Muscle of arm (tissue), 14 donors: ENCODE measurements at places on chromosomes 3 and 15. TPM values are rescaled to one million over a fixed set of nuclear protein-coding genes. Genes with fewer than 3 reads are reported as not detected.

DNA sequence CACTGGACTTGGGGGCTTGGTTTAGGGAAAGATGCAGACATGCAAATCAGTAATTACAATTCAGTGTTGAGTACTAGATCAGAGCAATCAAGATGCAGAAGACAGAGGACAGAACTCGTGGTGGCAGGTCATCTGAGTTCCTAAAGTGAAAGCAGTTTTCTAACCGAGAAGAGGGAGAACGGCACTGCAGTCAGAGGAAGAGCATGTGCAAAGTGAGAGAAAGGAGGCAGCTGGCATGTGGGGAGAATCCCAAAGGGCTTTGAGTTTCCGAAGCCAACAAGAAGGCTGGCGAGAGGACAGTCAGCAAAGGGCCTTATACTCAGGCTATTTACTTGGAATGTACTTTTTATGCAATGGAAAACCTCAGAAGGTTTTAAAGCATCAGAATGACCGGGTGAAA, 87.0 kb downstream of the ANP32A start:
- no peak for DNase-seq

DNA sequence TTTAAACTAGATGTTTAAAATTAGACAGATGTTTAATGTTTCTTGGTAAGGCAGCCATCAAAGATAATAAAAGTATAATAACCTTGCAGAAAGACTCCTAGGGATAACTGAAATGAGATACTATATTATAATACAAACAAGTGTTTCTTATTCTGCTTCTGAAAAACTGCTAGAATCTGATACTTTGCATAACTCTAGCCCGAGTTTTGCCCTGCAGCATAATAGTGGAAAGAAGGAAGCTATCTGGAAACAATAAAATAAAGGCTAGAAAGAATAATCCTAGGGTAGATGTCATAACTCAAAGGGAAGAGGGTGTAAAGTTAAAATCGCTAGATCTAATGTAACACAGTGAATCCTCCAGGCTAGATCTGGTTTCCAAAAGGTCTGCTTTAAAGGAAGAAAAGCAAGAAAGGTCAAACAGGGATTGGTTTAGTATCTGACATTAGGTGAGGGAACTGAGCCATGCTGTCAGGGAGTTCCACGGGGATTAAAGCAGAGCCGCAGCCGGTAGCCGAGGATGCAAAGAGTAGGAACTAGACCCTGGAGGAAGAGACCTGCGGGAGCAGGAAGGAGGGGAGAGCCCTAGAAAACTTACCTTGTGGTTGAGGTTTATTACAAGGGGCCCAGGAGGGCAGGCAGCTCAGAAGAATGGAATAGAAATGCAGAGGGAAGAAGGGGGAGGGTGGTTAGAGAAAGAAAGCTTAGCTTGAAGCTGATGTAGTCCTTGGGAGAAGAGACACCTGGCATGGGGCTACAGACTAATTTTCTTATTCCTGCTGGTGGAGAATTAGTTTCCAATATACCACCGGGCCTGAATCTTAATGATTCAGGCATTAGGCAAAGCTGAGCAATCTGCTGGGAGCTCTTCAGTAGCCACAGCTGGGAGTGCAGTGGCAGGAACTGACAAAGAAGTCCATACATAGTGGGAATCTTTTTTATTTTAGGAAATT, 46.1 kb upstream of the TUSC7 start:
- no peak for DNase-seq

DNA sequence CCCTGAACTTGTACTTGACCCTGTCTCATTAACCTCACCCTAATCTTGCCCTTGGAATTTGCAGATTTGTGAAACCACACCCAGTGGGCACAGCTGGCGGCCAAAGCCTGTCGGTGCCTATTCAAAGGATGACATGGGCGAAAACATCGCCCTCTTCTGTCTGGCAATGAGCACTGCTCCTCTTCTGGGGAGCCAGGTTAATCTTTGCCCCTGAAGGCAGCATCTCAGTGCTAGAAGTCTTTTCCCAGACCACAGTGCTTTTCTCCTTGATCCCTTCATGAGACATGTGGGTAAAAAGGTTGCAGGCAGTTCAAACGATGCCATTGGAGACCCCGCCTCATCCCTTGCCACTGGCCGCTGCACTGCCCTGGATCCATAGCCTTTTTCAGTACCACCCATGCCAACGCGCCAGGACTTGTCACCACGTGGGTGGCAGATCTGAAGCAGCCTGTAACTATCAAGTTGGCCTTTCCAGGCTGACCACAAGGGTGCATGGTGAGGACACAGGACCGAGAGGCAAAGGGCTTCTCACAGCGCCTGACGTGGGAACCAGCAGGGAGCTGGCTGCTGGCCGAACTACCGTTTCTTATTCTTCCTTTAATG, 6.5 kb upstream of the DNASE1L3 start:
- DNase-seq: peak; percentile 38

DNA sequence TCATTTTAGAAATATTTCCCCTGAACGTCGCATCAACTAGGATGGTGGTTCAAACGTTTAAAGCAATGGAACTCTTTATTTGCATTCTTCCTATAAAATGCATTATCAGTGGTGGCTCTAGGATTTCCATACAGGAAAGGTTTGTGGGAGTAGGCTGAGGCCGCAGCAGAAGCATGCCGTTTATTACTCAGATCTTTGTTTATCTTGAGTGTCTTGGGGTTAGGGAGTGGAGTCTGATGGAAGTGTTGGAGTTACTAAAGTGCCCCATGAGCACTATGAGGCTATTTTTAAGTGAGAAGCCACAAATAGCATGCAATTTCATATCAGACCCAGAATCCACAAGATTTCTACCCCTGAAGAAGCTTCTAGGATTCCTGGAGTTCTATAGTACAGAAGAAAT, 26.2 kb downstream of the ATOSA start:
- no peak for DNase-seq

DNA sequence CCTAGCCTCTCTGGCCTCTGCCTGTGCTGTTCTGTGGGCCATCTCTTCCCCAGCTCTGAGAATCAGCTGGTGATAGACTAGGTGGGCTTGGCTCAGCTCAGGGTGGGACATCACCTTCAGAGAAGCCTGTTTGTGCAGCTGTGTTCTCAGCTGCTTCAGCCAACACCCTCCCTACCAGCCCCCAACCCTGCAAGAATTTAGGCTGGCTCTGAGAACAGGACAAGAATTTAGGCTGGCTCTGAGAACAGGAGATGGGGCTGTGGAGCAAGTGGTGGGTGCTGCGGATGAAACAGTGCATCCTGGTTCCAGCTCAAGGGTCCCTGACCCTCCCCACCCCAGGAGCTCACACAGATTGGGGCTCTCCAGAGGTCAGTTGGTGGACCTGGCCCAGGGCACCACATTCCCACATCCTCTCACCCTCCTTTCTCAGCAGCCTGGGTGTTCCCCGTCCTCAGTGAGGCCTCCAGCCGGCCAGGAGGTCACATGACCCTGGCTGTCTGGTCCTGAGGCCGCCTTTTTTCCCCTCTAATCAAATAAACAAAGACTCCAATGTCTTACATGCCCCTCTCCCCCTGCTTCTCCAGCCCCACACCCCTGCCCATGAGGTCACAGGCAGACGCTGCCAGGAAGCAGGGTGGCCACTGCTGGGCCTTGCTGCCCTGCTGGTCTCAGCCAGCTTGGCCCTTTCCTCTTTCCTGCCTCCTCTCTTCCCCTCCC, 14.9 kb downstream of the PLEKHO2 start:
- no peak for DNase-seq

DNA sequence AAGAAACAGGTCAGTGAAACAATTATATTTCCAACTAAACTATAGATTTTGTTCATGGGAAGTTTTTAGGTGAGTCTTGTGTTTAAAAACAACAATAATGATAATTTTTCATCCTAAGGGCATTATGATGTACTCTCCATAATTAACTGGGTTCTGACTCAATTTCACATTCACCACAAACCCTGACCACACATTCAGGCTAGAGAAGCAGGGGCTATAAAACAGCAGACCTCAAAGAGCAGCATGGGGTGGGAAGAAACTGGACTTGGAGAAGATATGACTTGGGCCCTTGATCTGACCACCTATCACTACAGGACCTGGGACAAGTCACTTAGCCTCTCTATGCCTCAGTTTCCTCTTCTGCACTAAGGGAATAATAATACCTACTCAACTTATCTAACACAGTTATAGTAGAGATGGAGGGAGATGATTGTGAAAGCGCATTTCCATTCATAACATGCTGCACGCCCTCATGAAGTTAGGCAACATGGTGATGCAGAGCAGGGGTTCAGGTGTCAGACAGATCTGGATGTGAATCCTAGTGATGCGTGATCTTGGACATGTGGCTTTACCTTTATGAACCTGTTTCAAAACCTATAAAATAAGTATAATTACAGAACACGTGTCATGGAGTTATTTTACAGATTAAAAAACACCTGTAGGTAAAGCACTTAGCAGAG, 63.0 kb upstream of the ACP3 start:
- no peak for DNase-seq

DNA sequence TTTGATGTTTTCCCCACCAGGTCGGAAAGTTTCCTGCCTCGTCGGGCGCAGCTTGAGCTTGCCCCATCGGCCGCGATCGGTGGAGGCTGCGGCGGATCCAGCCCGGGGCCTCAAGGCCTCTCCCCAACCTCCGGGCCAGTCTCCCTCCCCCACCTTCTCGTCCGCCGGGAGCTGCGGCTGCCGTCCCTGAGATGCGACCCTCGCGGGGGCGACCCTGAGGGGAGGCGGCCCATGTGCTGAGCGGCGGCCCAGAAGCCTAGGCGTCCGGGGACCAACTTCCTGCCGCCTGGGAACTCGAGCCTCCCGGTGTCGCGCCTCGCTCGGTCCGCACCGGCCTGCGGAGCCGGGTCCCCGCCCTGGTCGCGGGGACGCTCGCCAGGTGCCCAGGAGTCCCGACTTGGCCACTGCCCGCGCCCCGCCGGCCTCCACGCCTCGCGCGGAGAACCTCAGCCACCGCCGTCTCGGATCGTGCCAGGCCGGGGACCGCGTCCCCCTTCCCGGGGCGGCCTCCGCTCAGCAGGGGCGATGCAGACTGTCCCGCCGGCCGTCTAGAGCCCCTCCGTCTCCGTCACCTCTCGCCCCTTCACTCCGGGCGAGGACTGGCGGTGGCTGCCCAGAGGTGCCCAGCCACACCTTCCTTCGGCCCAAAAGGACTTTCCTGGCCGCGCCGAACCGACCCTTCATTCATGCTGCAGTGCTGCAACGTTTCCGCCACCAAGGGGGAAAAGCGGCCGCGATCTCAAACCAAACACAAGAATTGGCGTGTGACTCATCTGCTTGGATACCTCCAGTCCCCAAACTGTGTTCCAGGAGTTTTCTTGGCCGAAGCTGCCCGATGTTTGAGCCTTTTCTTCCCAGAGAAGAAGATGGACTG, 656 bp downstream of the SLMAP start:
- DNase-seq: peak; percentile 60

- DNase-seq: no peak
Observed at GRCh38 chr3:72193771-72194430, 409.0 kb upstream of the PROK2 start.

GRCh38 chr15:89472785-89473256, 23.6 kb downstream of the RHCG start:
- peak; percentile 12 for DNase-seq

DNA sequence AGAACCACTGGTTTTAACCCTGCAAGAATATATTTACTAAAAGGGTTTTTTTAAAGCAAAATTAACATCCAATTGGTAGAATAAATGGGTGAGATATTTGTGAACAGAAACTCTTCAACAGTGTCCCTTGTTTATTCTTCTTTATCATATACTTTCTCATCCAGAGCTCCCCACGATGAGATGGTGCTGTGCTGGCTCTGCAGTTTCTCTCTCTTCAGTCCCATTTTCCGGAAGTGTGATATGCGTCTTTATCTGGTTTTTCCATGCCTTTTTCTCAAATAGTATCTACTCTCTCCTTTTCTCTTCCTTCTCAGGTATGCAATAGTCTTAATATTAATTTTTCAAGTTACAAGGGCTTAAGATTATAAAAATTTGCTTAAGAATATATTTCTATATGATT, 1.5 kb downstream of the EAF2 start:
- DNase-seq: no peak

- no peak for DNase-seq
Observed at GRCh38 chr3:101532783-101533602, 20.0 kb upstream of the SENP7 start.

DNA sequence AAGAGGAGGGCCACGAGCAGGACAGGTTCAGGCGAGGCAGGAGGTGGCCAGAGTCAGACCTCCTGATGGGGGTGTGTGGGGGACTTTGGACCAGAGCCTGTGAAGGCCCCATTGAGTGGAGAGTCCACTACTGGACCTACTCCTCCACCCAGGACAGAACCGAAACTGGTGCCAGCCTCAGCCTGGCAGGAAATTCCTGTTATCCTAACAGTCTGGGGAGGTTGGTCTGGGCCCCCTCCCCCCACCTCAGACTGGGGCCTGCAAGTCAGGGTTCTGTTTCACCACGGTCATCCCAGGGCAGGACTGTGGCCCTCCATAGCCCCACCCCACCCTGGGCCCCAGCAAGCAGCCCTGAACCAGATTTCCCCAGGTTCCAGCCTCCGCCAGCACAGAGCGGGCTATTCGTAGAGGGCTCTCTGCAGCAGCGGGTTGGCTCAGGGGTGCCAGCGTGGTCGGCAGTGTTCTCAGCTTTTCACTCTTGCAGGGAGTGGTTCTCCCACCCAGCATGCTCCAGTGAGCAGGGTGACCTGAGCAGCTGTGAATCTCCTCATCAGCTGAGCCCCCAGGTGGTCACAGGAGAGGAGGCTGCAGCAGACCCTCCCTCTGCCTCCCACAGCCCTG, 217.3 kb downstream of the TBC1D2B start:
- no peak for DNase-seq

- no peak for DNase-seq
Observed at GRCh38 chr3:78823859-78824258, 943.9 kb downstream of the ROBO1 start.

DNA sequence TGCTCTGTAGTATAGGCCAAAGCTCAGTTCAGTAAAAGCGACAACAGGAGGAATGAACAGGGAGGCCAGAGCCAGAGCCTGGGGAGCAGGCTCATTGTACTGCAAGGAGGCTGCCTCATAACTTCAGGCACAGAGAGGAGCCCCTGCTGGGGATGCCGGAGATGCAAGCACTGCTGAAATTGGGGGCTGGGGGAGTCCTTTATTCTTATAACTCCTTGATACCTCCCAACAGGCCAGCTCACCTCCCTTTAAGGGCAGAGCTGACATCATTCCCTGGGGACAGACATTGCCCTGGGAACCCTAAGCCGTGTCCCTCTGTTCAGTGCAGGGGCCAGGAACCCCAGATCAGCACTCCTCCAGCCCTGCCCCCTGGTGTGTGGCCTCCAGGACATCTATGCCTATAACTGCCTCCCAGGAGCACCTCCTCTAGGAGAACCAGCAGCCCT, 83.8 kb upstream of the MRPS22 start:
- no peak for DNase-seq

- peak; percentile 16 for DNase-seq
Observed at GRCh38 chr3:30894521-30895251, at the start of gene GADL1. Gene GADL1, minus strand, starts transcription at chr3:30894661. Its CDS starts 47 bp downstream, at chr3:30894614.

GRCh38 chr3:195895861-195896360, 12.4 kb downstream of the TNK2 start:
- DNase-seq: peak; percentile 35

Gene OR5K4
- not detected for polyA plus RNA-seq

Gene UPK1B
- polyA plus RNA-seq: not detected

Gene DUOXA2
- polyA plus RNA-seq: not detected

Gene OXTR
- polyA plus RNA-seq: 7.1 TPM

Gene SNTN
- polyA plus RNA-seq: not detected

Gene SLC7A14
- 0.17 TPM for polyA plus RNA-seq

Gene DAZL
- not detected for polyA plus RNA-seq

Gene FES
- 9.6 TPM for polyA plus RNA-seq

Gene ILDR1
- polyA plus RNA-seq: 0.81 TPM

Gene KLHL40
- not detected for polyA plus RNA-seq

Gene CCDC33
- not detected for polyA plus RNA-seq
